ENCODE measurements at places on chromosomes 4 and X.

- DNase-seq, result no peak
Observed at GRCh38 chr4:80136270-80136669, 61.0 kb upstream of the PRDM8 start.

DNA sequence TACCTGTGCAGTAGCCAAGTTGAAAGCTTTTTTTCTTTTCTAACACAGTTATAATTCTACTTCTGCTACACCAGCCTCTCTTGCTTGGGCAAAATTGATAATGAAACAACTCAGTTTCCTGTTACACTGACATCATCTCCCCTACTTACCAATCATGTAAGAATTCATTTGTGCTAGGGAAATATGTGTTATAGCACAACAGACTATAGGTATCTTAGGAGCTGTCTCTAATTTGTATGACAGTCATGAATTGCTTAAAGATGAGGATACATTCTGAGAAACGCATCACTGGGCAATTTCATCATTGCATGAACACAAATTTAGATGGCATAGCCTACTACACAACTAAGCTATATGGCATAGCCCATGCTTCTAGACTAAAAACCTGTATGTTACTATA is 246.3 kb upstream of the ANKRD50 start:
- no peak for DNase-seq

DNA sequence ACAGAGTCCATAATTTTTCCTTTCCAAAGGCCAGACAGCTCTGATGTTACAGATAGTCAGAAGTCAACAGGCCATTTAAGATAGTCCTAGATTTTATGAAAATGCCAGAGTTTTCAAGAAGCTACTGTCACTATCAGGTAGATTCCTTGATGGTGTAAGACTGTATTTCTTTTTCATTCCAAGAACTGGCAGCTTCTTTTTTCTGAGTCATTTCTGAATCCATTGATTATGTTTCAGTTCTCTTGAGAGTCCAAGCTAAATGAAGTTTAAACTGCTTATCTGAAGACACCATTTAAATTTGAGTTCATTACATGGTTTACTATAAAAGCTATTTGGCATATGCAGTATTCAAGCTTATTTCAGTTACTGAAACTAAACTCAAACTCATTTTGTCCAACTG is 44.6 kb downstream of the RASSF6 start:
- no peak for DNase-seq

GRCh38 chr4:105994841-105995501 is 99.7 kb downstream of the NPNT start:
- no peak for DNase-seq

- DNase-seq, result no peak
Observed at GRCh38 chr4:128009428-128009827, 44.2 kb downstream of the ABHD18 start.

DNA sequence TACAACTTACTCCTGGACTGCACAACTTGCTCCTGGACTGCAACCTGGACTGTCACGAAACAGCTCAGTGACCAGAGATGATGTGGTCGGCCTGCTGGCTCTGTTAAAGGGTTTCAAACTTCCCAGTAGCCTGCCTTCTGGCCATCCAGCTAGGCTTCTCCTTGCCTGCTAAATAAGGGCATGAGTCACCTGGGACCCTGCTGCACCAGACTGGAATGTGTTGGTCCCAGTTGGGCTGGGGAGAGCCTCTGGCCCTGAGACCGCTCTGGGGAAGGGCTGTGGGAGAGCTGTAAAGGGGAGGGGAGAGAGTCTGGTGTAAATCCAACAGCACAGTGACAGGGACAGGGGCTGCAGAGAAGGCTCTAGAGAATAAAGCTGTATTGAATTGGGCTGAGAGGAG is 165.8 kb downstream of the VSIG4 start:
- DNase-seq, result no peak

- no peak for DNase-seq
Observed at GRCh38 chrX:144819406-144819805, 427.9 kb upstream of the SPANXN1 start.

- no peak for DNase-seq
Observed at GRCh38 chr4:129336457-129337227, 240.7 kb downstream of the C4orf33 start.

DNA sequence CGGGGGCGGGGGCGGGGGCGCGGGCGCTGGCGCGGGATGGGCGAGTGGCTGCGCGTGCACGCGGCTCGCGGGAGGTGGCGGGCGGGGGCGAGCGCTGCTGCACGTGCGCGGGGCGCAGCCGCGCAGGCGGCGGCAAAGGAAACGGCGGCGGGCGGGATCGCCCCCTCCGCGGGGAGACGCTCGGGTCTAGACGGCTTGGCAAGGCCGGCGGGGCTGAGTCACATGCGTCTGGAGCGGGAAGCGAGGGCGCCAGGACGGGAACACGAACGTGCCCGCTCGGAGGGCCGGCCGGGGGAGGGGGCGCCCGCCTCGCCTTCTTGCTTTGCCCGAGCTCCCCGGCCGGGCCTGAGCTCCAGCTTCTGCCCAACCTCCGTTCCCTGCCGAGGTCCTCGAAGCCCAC is 4.3 kb upstream of the HAUS7 start:
- no peak for DNase-seq

DNA sequence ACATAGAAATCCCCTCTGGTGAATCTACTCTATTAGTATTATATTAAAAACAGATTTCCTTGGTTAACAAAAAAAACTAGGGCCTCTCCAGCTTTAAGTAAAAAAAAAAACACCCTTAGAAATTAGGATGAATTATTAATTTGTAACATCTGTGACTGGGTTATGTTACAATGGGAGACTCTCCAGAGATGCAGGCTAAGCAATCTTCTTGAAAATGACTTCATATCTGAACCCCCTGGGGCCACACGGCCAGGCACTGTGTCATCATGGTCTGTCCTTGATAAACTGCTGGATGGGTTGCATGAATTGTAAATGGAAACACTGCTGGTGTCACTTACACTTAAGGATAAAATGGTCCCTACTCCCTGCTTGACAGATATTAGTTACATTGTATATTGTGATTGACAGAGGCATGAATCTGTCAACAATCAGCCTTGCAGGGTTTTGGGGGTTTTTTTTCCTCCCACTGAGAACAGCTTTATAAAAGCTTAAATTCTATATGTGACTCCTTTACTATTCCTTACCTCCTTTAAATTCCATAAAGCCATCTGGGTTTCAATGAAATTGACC is 49.1 kb downstream of the PRKG2 start:
- peak; percentile 51 for DNase-seq

DNA sequence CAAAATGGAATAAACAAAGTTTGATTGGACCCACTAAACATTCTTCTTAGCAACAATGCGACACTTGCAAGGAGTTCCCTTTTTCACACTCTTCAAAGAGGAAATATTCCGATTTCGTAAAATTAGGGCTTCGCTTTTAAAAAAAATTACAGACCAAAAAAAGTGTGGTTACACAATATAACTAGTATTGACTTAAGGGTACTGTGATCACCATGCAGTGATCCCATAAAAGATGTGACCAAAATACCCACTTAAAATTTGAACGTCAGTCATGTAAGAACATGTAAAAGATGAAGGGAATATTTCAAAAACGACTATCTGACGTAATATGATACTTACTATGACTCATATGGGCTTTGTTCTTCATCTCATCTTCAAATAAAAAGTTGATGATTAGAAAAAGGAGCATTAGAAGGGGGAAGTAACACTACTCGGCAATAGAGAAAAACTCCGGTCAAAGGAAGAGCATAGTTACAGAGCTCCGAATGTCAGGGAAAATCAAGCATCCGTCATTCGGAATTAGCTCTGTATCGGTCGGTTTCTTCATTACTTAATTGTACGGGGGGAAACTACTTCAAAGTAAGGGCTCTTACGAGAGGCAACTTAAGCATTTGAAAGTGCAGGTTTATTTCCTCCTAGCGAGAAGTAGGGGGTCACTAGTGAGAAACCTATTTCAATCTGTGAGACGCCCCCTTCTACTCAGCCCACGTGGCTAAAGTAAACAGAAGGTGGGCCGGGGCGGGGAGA is 1.3 kb upstream of the TET2 start:
- no peak for DNase-seq

GRCh38 chr4:18512718-18513117 is 491.2 kb upstream of the LCORL start:
- no peak for DNase-seq

DNA sequence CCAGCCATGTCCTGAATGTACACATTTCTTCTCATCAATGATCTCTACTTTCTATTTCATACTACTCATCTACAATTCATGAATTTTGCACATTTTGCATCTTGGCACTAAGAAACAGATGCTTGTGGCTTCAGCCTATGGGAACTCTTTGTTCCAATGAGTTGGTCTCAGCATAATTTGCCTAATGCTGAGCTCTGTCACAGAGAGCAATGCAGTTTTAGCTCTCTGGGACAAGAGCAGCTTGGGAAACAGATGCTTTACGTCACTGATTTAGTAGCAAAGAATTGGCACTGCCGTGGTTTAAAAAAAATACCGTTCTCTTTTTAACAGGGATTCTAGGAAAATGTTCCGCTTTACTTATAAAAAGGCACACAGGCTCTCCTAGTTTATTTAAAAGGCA is 162.4 kb downstream of the WDFY3 start:
- no peak for DNase-seq

DNA sequence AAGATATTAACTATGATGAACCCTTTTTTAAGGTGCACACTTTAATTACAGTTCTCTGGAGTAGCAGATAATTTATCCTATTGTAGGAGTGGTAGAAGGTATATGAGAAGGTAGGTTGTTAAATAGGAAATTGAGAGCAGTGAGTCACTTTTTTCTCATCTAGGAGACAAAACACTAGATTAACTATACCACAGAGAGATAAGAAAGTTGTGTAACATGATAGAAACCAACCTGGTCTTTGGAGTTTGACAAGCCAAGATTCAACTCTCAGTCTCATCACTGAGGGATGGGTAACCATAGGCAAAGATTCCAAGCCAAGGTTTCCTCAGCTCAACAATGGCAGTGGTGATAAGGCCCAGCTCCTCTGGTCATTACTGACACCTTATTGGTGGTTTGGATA is 104.0 kb downstream of the MAD2L1 start:
- DNase-seq, result no peak

- DNase-seq, result no peak
Observed at GRCh38 chr4:77006753-77007353, 57.3 kb downstream of the SEPTIN11 start.

GRCh38 chr4:119103263-119103662 is 32.4 kb upstream of the MYOZ2 start:
- no peak for DNase-seq

DNA sequence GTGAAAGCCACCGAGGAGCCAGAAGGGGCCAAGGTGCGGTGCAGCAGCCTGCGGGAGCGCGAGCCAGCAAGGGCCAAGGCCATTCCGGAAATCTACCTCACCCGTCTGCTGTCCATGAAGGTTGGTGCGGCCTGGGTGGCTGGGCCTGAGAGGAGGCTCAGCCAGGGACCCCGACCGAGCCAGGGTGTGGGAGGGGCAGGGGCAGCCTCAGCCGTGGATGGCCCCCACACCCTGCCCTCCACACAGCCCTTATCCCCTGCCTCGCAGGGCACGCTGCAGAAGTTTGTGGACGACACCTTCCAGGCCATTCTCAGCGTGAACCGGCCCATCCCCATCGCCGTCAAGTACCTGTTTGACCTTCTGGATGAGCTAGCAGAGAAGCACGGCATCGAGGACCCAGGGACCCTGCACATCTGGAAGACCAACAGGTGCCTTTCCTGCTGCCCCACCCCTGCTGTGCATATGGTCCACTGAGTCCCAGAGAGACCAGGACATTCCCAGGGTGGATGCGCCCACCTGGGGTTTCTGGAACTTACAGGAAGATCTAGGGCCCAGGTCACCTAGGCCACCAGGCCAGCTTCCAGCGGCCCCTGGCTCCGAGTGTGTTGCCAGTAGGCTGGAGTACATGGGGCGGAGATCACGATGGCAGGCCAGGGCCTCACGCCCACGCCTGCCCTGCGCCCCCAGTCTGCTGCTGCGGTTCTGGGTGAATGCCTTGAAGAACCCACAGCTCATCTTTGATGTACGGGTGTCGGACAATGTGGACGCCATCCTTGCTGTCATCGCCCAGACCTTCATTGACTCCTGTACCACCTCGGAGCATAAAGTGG is 3.4 kb upstream of the SRPK3 start:
- DNase-seq, result peak; percentile 14

- DNase-seq, result no peak
Observed at GRCh38 chrX:10557166-10557565, 63.2 kb downstream of the MID1 start.

GRCh38 chr4:7788694-7789425 is 150.8 kb downstream of the AFAP1 start:
- no peak for DNase-seq

DNA sequence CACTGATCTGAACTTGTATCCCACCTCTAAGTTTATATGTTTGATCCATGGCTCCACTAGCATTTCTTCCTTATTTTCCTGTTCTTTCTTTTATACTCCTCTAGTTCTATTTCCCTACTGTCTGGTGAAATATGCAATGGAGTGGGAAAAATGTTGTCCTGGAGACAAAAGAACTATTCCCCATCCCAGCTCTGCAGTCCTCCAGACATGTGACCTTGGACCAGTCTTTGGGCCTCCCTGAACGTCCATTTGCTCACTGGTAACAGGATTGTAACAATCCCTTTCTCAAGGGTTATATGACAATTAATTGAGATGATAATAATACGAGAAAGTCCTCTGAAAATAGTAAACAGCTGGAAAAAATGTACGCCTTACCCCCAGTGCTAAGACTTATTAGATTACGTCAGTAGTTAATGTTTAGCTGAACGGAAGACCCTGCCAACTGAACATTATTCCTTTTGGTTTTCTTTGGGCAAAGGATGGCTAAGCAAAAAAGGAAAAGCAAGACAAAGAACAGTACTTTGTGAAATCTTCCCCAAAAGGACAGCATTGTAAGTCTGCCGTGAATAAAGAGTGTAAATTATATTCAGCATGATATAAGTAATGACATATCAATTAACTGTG is 302.3 kb upstream of the PPARGC1A start:
- DNase-seq, result no peak

- DNase-seq, result no peak
Observed at GRCh38 chrX:12917753-12918152, 11.3 kb downstream of the TLR8 start.

DNA sequence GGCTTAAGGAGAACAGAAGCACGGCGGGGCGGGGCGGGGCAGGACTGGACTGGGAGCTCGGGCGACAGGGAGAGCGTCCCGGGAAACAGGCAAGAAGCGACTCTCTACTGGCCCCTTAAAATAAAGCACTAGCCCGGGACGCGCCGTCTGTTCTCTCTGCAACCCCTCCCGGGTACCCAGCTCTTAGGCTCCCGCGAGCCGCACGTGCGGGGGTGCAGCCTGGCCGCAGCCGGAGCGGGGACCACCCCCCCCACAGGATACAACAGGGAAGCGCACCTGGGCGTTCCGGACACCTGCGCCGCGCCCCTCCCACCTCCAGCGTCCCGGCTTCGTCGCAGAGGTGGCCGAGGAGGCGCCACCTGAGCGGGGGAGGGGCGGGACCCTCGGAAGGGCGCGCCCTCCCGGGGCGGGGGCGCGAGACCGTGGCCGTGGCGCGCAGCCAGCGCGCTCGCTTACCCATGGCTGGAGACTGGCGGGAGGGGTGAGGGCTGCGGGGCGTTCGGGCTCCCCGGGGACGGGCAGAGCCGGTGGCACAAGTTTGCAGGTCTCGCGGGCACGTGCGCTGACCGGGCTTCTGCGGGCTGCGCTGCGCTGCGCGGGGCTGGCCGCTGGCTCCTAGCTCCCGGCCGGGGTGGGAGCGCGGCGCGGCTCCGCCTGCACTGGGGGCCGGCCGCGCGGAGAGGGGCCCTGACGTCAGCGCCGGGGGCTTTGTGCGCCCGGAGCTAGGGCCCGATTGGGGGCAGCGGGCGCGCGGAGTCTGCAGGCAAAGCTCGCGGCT is 91.5 kb downstream of the GEMIN8 start:
- DNase-seq, result peak; percentile 74

GRCh38 chr4:55399581-55399980 is 3.8 kb downstream of the TMEM165 start:
- DNase-seq, result no peak

- DNase-seq, result no peak
Observed at GRCh38 chrX:77960567-77960966, 8.9 kb downstream of the PGAM4 start.

Data from D341Med (cell line).